ENCODE measurements at places on chromosomes 3 and 15. TPM values are rescaled to one million over a fixed set of nuclear protein-coding genes. Genes with fewer than 3 reads are reported as not detected.

RRP9 gene
- total RNA-seq = 14.7 TPM

CYP8B1 gene
- total RNA-seq = 0.35 TPM

COL6A5 gene
- 0.06 TPM for total RNA-seq

GOLGA8R gene
- total RNA-seq = 8.2 TPM

DYNC1LI1 gene
- 28.4 TPM for total RNA-seq

All from metanephros (tissue), 2 donors.